ENCODE measurements at places on chromosomes 2 and 18. TPM values are rescaled to one million over a fixed set of nuclear protein-coding genes. Genes with fewer than 3 reads are reported as not detected.

Gene METTL21A
- 27.3 TPM for total RNA-seq

Gene LTBP1
- total RNA-seq: 175 TPM

Gene ADD2
- 3.5 TPM for total RNA-seq

Gene LINC00305
- total RNA-seq: not detected

Gene SLC5A7
- total RNA-seq: 6.3 TPM

Gene ELOA2
- not detected for total RNA-seq

Gene APCDD1
- 70.8 TPM for total RNA-seq

Gene IL1A
- total RNA-seq: 1.9 TPM

Gene GLI2
- total RNA-seq: 11.3 TPM

Gene NTSR2
- total RNA-seq: not detected

DNA sequence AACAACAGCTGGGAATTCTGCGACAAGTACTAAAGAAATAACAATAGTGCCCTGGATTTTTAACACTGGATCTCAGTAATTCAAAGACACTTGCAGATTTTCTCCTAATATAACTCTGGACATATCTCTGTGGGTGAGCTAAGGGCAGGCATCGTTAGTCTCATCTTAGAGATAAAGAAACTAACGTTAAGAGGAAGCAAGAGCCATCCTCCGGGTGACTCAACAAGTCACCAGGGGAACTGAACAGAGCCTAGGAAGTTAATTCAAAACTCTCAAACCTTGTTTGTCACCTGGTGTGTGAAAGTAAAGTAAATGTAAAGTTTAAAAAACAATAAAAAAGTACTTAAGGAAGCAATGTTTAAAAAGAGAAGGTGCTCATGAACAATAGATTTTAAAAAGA is 41.6 kb upstream of the NRP2 start:
- DNase-seq: no peak

- DNase-seq: no peak
Observed at GRCh38 chr2:119367472-119368099, 809 bp downstream of the DBI start.

- DNase-seq: no peak
Observed at GRCh38 chr18:78773303-78773755, 206.3 kb upstream of the SALL3 start.

GRCh38 chr18:60347526-60348045 is 25.0 kb downstream of the MC4R start:
- DNase-seq: no peak

DNA sequence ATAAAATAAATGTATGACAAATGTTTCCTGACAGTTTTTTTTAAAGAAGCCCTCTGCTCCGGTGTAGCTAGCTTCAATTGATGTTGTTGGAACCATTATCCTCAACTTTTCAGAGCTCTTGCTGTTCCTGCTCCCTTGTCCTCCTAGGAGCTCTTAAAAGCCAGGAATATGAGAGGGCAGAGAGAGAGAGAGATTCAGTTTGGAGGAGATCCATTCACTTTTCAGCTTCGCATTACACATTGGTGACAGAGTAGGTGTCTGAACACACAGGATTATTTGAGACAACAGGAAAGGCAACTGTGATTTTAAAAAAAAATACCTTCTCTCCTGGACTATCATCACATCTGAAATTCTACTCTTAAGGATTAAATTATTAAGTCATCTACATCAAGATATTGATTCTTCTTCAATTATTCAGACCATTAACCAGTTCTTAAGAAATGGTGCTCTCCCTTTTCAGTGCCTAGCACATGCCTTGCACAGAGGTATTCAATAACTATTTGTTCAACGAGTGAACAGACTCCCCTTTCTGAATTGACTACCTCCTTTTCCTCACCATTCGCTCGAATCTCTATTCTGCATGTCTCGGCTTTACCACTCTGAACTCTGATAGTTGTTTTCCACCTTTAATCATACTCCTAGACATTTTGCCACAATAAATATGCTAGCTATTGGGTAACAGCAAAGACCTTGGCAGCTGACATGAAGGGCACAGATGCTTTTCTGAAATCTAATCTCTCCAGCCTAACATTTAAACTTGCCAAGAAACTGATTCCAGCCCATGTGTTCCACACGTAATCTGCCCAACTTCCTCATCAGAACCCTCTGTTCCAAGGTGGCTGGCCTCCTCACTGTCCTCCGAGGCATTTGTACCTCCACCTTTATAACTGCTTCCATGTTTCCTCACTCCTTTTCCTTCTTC is 28.6 kb upstream of the SLC35F5 start:
- no peak for DNase-seq

GRCh38 chr2:71700658-71701397 is 247.5 kb downstream of the DYSF start:
- DNase-seq: no peak

- no peak for DNase-seq
Observed at GRCh38 chr2:56204556-56204955, 20.8 kb downstream of the CCDC85A start.

GRCh38 chr18:68766433-68766832 is 31.4 kb upstream of the CCDC102B start:
- DNase-seq: no peak

GRCh38 chr18:32362484-32362883 is 108.2 kb downstream of the GAREM1 start:
- no peak for DNase-seq

DNA sequence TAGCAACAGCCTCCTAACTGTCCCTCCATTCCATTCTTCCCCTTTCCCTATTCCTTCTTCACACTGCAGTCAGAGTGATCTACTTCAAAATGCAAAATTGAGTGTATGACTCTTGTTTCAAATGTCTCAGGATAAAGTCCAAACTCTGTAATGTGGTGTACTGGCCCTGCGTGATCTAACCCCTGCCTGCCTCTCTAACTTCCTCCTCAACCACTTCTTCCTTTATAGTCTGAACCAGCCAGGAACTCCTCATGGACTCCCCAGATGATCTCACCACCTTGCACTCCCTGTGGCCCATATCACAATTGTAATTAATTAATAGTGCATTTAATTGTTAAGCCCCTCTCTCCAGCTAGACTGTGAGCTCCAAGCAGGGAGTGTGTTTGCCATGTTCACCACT is 3.1 kb upstream of the B3GNT2 start:
- DNase-seq: no peak

DNA sequence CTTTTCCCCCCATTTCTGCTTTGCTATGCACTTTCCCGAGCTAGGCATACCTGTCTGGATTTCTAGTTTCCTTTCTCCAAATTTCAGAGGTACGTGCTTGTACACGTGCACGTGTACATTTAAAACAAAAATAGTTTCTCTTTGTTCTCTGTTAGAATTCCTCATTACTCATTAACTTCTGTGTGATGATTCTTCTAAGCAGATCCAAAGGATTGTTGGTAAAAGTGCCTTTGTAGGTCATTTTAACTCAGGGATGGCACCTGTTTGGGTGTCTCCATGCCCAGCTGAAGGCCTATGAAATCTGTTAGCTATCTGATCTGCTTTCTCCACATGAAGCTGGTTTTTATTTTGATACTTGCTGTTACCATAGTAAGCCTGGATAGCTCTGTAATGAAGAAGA is 264.3 kb downstream of the LPIN1 start:
- DNase-seq: no peak

DNA sequence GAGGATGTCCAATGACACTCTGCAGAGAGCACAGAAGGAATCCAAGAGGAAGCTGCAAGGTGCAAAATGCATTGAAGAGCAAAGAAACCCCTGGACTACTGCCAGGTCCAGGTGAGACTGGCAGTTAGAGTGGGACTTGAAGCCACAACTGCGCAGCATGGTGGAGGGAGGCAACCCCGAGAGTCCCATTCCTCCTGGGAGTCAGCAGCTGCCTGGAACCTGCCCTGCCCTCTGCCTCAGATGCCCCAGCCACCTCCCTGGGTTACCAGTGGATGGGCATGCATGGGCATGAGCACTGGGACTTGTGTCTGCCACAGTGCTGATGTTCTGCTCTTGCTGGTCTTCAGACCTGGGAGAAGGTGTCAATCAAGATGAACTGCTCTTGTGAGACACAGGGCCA is 43.2 kb downstream of the ANKMY1 start:
- DNase-seq: no peak

DNA sequence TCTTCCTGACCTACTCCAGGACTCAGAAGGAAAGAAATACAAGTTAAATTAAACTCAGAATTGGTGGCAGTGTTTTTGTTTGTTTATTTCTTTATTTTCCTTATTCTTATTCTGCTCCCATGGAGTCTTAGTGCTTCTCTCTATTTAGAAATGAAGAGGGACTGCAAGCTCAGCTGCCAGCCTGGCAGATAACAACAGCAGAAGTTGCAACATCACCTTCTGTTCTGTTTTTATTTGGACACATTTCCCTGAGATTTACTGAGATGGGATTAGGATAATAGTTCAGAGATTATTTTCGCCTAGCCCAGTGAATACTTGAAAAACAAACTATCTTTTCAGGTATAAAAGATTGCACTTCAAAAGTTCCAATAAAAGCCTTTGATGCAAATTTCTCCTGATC is 70.4 kb upstream of the DTNA start:
- no peak for DNase-seq

DNA sequence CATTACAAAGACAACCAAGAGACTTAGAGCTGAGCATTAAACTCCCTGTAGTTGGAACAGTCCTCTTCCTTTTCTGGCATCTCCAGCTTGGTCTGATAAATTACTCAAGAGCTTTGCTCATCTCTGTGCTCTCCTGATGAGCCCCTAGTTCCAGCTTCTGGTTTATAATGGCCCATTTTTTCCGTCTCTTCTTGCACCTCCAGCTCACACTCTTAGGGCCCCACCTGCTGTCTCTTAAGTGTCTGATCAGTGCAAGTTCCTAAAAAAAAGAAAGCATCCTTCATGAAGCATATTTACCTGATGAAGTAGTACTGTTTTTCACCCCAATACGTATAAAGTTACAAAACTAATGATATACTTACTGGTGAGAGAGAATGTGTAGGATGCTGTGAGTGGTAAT is 822.9 kb downstream of the RNF144A start:
- DNase-seq: no peak

DNA sequence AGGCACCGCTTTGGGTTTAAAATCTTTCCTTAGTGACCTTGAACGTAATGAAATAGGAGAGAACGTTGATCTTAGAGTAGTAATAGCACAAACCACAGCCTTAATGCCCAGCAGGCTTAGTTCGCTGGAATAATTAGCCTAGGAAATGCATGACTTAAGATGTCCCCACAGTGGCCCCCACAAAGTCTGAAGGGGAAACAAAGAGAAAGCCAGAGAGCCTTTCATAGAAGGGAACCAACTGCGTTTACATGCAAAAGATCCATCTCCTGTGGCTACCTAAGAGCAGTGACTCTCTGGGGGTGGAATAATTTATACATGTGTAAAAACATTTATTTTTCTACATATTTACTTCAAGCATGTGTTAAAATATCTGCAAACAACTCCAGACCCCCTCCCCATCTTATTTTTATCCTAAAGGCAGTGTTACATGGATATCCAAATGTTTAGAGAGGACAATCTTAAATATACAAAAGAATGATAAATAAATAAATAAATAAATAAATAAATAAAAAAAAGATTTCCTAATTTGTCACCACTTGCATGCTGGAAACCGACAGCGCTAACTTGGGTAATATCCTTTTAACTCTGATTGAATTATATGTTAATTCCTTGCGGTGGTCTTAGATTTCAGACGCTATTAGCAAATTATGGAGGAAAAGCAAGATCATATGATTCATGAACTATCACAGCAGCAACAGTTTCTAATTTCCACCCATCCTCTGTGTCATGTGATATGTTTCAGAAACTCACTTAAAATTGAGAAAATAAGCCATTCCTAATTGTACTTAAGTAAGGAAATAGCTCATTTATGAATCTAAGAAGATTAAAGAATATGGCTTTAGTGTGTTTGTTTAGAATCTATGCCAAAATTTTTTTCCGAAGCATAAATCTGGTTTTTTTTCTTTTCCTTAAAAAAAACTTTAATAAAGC is 23.4 kb upstream of the CYP1B1 start:
- no peak for DNase-seq

DNA sequence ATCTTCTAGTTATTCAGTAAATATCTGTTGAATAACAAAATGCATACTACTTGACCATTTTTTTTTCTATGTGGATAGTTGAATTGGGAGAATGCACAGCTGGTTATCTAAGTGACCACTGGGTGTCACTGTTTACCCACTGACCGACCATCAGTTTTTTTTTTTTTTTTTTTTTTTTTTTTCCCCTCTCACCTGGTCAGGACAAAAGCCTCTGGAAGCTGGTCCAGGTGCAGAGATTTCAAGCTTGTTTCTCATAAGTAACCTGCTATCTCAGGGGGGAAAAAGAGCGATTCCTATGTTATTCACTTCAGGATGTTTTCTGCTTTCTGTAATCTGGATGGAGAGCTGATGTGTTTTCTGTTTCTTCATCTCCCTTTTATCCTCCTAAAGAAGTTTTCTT is 256.0 kb downstream of the DCDC2C start:
- DNase-seq: peak; percentile 29

DNA sequence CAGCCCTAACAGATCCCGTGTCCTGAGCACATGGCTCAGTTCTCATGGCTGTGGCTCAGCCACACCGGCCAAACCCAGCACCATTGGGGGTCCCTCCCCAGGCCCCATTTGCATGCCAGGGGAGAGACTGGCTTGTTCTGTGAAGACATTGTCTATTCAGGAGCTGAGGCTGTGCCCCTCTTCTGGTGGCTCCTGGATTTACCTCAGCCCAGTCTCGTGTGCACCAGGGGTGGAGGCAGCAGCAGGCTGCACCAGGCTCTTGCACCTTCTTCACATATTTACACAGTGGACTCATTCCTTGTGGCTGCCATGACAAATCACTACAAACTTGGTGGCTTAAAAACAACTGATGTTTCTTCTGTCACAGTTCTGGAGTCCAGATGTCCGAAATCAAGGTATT is 92.4 kb upstream of the ITGA6 start:
- no peak for DNase-seq

DNA sequence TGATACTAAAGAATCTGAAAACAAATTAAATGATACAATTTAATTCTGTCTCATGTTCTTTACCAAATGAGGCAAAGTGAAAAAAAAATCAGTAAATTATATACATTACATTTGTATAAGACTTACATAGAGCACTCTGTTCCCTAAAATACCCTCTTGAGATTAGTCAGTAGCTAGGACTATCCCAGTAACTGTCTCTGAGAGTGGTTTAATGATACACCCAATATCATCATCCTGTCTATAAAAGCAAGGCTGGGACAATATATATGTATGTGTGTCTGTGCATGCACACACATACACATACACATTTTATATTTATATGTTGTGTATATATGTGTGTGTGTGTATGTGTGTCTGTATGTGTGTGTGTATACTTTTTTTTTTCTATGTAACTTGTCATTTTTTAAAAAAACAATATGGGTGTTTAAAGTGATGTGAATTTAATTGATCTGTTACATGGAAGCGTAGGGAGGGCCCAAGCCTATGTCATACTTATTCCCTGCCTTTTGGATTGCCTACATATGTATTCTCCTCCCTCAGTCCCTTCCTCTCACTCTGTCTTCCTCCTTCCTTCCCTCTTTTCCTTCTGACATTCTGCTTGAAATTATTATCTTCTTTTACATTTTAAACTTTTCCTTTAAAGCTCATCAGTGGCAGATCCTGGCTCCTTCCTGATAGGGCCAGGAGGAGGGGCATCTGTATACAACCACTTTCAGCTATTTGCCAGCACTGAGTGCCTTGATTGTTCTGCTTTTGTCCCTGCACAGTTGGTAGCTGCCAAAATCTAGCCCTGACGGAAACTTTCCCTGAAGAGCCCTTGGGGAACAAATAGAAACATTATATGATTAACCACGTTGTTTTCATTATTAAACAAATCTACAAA is 6.8 kb downstream of the ASXL3 start:
- no peak for DNase-seq
